ENCODE measurements at places on chromosomes 4 and X.

GRCh38 chrX:10095246-10095645 lies 61.5 kb upstream of the CLCN4 start:
- DNase-seq = no peak

- no peak for DNase-seq
Observed at GRCh38 chrX:73615022-73615421, 52.0 kb downstream of the CHIC1 start.

DNA sequence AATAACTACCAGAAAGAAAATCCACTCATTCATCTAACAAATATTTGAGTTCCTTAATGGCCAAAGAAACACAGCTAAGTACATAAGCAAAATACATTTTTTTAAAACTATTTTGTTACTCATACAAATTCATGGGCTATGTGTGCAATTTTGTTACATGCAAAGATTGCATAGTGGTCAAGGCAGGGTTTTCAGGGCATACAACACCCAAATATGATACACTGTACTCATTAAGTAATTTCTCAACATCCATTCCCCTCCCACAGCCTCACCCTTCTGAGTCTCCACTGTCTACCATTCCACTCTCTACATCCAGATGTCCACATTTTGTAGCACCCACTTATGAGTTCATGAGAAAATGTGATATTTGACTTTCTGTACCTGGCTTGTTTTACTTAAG lies 58.2 kb downstream of the BRWD3 start:
- no peak for DNase-seq

GRCh38 chr4:72312032-72312650 lies 256.9 kb downstream of the ADAMTS3 start:
- no peak for DNase-seq

- no peak for DNase-seq
Observed at GRCh38 chrX:38612281-38612680, 50.9 kb downstream of the TSPAN7 start.

DNA sequence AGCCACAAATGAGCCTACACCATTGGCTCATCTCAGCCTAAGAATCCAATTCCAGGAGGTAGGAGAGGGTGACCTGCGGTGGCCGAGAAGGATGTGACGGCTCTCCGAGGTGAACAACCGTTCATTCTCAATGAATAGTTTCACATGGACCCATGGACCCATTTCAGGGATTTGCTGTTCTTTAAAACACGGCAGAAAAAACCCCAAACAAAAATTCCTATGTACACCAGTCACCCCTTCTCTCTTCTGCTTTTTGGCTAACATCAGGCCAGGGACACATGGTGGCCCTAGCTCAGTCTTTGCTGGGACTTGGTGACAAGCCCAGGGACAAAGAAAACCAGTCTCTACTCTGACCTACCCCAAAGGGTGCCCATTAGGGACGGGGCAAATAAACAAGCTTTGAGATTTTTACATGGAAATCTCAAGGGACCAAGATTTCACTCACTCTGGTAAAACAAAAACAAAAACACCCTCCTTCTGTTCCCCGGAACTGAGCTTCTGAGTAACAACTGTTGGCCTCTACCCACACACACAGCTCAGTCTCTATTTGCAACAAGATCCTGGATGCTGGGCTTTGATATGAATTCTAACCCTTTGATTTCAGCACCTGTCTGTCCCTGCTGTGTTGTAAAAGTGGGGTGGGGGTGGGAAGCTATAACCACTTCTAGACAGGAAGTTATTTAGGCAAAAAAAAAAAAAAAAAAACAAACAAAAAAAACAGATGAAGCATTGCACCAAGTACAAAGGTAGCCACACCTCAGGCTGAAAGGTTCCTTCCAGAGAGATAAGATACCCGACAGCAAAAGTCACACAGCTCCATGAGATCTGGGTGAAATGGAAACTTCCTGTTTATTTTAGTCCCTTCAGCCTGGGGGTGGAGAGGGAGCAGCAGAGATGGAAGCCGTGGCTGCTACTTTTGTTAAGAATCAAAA lies 49.0 kb downstream of the DDX3X start:
- DNase-seq = no peak

Data from activated CD4-positive, CD25-positive, alpha-beta regulatory T cell (primary cell).